HepG2 (cell line): ENCODE measurements at places on chromosomes 16 and 17. TPM values are rescaled to one million over a fixed set of nuclear protein-coding genes. Genes with fewer than 3 reads are reported as not detected.

GRCh38 chr17:13421581-13422130 lies 180.1 kb downstream of the HS3ST3A1 start:
- DNase-seq = no peak

DNA sequence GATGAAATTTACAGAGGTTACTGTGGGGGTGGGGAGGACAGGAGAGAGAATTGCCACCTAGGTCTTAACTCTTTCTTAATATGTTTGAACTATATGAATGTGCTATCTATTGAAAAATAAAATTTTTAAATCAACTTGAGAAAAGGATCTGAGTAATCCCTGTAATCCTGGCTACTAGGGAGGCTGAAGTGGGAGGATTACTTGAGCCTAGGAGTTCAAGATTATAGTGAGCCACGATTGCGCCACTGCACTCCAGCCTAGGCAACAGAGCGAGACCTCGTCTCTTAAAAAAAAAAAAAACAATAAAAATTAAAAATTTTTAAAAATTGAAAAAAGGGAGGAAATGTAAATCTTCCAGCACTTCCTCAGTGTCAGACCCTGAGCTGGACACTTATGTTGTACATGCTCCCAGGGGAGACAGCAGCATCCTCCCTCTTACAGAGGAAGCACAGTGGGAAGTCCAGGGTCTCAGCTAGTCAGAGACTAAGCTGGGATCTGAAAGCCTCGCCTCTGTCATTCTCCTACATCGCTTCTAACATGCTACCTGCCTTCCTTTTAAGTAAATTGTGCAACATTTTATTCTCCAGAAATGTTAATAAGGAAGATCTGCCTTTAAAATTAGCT lies 21.9 kb downstream of the PMM2 start:
- no peak for DNase-seq

DNA sequence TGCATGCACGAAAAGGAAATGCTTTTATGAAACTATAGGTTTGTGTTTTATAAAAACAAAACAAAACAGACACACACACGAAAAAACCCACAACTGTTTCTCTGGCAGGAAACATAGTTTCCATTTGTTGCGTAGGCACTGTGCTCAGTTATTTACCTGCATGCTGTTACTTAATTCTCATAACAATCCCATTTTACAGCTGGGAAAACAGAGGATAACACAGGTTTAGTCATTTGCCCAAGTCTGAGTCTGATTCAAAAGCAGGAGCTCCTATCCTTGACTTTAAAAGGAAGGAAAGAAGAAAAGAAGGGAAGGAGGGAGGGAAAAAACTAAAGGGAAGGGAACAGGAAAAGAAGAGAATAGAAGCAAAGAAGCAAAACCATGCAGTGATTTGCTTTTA lies 117.4 kb downstream of the DNAH3 start:
- no peak for DNase-seq

DNA sequence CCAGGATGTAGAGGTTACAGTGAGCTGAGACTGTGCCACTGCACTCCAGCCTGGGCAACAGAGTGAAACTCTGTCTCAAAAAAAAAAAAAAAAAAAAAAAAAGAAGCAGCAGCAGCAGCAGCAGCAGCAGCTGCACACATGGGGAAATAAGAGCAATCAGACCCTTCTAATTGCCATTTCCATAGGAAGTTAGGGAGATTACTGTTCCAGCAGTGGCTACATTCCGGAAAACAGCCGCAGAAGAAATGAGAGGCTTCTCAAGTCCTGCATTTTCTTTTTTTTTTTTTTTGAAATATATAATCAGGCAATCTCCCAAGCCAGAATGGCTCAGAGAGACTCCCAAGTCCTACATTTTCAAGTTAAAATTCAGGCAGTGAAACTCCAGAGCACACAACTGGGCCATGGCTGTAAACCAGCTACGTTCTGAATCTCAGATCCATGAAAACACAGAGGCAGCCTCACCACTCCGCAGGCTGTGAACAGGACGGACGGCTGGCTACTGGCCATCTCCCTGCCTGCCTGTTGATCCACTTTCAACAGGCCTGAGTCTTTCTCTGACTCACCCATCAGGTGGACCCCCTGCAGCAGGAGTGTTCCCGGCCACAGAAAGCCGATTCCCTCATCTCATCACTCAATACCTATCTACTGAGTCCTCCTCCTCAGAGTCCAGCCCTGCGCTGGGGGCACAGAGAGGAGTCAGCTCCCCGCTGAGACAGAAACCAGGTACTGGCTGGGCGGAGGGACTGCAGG lies 15.0 kb downstream of the TRPV1 start:
- no peak for DNase-seq

GRCh38 chr17:48413613-48414405 lies 16.2 kb downstream of the SKAP1 start:
- DNase-seq = no peak

DNA sequence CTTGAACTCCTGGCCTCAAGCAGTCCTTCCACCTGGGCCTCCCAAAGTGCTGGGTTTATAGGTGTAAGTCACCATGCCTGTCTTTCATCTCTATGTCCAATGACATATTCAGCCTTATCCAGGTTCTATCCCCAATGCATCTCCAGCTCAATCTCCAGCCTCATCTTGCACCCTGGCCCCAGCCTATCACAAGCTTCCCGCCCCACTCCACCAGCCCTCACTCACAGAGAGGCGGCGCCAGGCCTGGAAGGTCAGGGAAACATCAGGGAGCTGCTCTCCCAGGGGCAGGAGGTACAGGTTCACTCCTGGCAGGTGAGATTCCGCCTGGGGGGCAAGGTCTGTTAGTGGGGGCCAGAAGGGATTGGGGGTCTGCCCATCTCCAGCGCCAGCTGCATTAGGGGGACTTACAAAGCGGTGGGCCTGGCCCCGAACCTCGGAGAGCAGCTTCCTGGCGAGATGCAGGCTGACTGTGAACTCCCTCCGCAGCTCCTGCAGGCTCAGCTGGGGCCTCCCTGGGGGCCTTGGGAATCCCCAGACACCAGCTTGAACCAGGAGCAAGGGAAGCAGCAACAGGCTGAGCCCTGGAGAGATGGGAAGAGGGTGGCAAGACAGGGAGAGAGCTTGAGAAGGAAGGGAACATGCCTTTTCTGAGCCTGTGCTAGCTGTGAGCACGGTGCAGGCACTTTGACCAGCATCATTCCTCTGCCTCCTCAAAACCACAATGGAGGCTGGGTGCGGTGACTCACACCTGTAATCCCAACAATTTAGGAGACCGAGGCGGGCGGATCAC lies 3.0 kb downstream of the IL27 start:
- DNase-seq = no peak

DNA sequence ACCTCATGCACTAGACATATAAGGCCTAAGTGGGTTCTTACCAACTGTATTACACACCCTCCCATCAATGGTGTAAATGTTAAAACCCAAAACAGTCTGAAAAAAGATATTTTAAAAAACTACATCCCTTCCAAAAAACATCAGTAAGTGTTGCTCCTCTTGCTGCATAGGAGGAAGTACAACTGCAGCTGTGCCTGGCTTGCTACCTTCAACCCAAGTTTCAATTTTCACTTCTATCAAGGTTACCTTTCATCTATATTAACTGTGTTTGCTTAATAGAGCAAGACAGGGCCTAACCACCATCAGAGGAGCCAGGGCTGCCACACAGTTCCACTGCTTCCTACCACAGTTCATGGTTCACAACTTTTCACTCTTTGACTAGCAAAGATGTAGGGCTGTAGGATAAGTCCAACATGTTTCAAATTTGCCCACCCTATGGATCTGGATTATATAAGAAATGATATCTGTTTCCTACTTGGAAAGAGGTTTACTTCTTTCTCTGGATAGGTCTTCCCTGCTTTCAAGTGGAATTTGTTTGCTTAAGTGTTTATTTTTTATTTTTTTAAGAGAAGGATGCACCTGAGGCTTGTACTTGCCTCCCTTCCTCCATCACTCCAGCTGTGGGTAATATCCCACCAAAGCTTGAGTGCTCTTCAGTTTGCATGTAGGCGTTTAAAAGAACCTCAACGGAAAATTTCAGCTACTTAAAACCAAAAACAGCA lies 56.7 kb downstream of the GRB7 start:
- no peak for DNase-seq

DNA sequence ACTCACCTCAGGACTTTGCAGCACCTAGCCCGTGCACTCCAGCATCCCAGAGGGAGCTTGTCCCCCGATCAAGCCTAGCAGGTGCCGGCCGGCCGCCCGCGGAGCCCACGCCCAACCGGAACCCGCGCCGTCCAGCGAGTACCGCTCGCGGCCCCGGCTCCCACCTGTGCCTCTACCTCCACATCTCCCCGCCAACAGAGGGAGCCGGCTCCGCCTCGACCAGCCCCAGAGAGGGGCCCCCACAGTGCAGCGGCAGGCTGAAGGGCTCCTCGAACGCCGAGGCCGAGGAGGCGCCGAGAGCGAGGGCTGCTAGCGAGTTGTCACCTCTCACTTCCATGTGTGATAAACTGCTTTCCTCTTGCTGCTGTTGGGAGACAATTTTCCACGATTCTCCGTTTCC lies 41.1 kb upstream of the DHRS7B start:
- no peak for DNase-seq

ATF7IP2 gene
- 98.1 and 117 TPM in 2 replicates for total RNA-seq

THOC6 gene
- 37.0 TPM in 2 replicates for total RNA-seq

CRYBA1 gene
- not detected in 2 replicates for total RNA-seq
